Activated CD4-positive, alpha-beta T cell treated with anti-CD3 and anti-CD28 coated beads for 4 hours (primary cell): ENCODE measurements at places on chromosomes 13 and 19.
A peak's percentile ranks its signal among the peaks of the same experiment; 100 is the strongest.

GRCh38 chr13:24450530-24450929 lies 62.0 kb downstream of the PARP4 start:
- no peak for DNase-seq

- DNase-seq: peak; percentile 16
These were observed 379 bp upstream of the ZNF470 start for GRCh38 chr19:56566904-56567273.

DNA sequence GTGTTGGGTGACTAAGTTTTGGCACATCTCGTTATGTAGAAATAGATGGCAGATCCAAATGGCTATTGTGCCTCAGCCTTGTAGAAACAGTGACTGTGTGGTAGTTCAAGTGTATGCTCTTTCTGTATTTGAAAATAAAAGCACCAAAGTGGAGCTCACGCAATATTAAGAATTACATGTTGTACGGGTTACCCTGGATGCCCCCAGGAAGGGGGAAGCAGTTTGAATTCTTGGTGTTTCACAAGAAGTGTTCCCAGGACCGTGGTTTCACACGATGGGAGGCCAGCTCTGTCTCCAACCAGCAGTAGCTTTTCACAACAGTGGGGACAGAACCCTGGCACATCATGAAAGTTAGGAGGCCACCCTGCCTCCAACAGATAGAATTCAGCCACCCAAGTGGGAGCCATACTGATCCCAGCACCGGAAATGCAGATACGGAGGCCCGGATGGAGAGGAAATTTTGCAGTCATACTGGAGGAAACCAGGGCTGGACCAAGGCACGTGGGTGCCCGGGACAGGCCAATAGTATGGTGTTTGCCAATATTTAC lies 8.9 kb downstream of the FLT1 start:
- no peak for DNase-seq

DNA sequence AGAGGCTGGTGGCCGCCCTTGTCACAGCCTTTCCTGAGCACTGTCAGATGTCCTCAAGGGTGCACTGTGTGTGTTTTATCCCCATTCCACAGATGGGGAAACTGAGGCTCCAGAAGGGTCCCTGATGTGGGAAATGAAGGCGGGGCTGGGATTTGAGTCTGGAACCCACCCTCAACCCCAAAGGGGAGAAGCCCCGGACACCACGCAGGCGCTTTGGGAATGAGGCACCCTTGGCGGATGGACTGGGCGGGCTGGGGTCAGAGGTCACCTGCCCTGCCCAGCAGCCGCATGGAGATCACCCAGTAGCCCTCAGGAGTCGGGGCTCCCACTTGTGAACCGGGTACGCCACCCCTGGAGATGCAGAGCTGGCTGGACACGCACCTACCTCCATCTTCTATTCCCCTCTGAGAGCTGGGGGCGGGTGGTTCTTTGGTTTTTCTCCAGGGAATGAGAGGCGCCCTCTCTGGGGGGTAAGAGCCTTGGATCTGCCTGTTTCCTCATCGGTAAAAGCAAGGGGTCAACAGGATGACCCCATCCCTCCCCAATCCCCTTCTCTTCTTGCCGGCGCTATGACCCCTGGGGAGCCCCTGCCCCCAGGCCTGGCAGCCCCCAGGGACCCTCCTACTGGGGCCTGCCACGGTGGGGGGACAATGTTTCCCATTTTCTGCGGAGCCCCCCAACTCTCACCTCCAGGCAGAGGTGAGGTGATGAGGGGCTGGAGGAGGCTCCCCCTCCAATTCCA lies 8.3 kb upstream of the ONECUT3 start:
- DNase-seq: no peak

DNA sequence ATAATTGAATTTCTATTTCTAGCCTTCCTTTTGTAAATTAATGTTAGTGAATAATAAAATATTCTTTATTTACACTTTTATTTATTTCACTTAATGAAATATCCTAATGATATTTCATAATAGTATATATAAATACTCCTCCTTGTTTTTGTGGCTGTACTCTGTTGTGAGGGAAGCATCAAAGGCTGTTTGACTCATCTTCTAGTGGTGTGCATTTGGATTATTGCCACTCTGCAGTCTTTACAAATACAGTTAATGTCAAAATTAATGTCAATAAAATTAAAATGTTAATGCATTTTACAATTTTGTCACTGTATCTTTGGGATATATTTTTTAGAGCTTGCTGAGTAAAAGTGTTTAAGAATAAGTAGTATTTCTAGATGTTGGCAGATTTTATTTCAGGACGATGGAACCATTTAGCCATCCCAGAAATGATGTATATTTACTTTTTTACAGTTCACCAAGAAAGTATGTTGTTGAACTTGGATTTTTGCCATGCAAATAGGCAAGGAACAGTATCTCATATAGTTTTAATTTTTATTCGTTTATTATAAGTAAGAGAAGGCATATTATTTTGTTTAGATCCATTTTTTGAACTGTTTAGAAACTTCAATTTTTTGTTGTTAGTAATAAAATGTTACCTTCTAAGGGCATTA lies 281.2 kb upstream of the SLITRK6 start:
- no peak for DNase-seq

DNA sequence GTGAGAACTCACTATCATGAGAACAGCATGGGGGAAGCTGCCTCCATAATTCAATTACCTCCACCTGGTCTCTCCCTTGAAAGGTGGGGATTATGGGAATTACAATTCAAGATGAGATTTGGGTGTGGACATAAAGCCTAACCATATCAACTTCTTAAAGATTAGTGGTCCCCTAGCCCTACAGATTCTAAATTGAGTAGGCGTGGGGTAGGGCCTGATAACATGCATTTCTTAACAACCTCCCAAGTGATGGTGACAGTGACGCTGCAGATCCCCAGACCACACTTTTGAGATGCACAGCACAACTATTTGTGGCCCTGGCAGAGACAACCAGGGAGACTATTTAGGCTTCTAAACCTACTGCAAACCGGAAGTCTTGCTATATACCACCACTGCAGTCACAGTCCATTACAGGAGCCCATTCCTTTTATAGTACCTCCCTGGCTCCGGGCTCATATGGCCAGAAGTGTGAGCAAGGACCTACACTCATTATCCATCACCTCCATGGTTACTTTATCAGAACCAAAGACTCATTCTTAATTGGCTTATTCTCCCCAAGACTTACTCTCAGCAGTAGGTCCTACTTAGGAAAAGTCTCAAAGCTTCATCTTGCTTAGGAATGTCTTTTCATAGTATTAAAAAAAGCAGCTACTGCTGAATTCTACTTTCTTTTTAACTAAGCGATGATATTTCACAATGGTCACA lies 2.1 kb upstream of the DPY19L3 start:
- no peak for DNase-seq

GRCh38 chr13:92355213-92355612 lies 871.4 kb upstream of the GPC6 start:
- no peak for DNase-seq

GRCh38 chr19:54141356-54141755 lies 3.8 kb downstream of the CNOT3 start:
- DNase-seq: no peak

DNA sequence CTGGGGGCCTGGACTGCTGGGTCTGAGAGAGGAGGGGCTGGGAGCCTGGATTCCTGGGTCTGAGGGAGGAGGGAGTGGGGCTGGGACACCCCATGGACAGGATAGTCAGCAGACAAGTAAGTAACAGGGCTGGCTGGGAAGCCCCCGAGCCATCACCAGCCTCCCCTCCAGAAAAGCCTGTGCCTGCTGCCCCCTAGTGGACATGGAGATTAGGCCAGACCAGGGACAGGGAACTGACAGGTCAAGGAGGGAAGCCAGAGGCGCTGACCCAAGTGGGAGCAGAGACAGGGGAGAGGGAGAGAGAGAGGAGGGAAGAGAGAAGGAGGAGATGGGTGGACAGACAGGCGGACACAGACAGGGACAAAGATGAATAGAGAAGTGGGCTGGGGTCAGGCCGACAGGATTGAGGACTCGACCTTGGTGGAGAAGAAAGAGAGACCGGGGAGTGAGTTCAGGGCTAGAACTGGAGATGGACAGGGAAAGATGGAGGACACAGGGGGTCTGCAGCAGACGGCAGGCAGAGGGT lies 6.7 kb upstream of the ERFL start:
- peak; percentile 85 for DNase-seq

- no peak for DNase-seq
These were observed 78.0 kb upstream of the GPR183 start for GRCh38 chr13:99385161-99385560.

DNA sequence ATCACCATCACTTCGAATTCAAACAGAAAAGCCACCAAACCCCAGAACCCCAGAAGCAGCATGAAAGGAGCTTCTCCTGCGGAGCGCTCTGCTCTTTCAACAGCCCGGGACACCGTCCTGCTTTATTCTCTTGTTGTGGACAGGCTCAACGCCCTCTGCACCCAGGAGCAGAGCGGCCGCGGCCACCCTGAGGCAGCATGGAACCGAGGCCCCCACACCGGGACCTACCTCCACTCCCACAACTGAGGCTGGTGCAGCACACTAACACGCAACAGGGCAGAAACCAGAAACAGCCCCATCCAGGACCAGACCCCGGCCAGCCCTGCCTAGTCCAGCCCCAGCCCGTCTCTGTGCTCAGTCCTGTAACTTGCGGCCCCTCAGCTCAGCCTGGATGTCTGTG lies 7.2 kb downstream of the AP3D1 start:
- no peak for DNase-seq
